ENCODE measurements at places on chromosomes 2 and 18.

GRCh38 chr2:127663566-127664064 is 11.7 kb downstream of the LIMS2 start:
- DNase-seq, result no peak

GRCh38 chr18:79322441-79322840 is 73.3 kb upstream of the NFATC1 start:
- no peak for DNase-seq

- no peak for DNase-seq
Observed at GRCh38 chr2:156592809-156593593, 156.8 kb downstream of the GPD2 start.

- DNase-seq, result no peak
Observed at GRCh38 chr18:36464126-36464651, 166.7 kb downstream of the FHOD3 start.

DNA sequence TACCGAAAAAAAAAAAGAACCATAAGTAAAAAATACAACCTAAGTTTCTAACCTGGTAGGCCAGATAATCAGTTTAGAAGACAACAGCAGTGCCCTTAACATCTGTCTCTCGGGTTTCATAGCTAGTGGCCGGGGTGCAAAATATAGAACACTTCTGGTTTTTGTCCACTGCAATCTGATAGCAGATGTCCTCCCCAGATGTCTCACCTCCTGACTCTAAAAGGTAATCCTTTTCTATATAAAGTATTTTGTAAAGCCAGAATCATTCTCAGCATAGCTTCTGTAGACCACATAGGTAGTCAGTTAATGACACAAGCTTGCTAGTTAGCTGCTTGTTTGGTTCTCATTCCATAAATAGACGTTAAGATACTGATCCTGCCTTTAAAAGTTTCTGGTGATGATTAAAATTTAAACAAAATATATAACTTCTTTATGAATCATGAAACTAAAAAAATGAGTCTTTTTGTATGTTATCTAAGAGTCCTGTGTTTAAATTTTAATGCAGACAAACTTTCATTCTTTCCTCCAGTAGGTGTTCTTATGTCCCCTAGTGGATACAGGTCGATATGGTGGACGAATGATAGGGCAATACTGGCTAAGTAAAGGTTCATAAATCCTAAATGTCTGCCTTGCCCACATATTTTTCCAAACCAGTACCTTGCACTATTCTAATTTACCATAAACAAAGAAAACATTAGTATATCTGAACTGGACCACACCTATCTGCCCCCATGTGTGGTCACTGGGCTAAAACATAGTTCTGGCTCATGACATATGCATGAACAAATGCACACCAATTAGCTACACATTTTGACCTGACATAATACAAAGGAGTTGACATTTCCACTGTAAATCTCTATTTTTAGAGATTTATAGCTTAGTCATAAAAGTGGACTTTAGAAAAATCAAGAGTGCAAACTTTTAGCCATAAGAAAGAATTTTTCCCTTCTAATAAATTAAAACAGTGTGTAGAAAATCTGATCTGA is 171.0 kb downstream of the SRBD1 start:
- DNase-seq, result no peak

DNA sequence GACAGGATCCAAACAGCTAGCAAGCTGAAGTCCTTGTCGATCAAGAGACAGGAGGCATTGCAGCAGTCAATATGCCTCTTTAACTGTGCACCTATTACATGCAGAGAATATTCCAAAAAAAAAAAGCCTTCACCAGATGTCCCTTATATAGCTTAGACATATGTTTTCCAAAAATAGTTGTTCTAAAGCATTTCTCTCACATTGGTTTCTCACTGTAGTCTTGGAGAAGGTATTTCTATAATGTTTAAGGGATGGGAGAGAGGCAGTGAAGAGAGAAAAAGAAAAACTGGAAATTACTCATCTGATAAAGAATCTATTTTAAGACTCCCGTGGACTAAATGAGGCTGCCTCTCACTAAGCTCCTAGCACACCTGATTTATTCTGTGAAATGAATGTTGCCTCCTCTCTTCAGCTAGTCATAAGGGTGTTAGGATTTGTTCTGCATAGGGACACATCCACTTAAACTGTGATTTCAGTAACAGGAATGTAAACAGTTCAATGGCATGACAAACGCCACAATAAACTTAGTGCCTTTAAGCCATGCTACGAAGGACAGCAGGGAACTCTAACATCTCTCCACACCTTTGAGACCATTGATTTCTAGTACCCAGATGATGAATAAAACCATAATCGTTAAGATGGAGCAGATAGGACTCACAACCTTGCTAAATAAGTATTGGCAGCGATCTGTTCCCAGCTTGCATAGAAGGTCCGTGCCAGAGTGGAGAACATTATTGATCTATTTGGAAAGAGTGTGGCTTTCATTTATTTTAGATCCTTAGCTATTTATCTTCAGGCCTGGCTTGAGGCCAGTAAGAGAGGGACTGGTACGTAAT is 98.6 kb upstream of the NCK2 start:
- no peak for DNase-seq

- no peak for DNase-seq
Observed at GRCh38 chr2:221460136-221460535, 112.0 kb downstream of the EPHA4 start.

DNA sequence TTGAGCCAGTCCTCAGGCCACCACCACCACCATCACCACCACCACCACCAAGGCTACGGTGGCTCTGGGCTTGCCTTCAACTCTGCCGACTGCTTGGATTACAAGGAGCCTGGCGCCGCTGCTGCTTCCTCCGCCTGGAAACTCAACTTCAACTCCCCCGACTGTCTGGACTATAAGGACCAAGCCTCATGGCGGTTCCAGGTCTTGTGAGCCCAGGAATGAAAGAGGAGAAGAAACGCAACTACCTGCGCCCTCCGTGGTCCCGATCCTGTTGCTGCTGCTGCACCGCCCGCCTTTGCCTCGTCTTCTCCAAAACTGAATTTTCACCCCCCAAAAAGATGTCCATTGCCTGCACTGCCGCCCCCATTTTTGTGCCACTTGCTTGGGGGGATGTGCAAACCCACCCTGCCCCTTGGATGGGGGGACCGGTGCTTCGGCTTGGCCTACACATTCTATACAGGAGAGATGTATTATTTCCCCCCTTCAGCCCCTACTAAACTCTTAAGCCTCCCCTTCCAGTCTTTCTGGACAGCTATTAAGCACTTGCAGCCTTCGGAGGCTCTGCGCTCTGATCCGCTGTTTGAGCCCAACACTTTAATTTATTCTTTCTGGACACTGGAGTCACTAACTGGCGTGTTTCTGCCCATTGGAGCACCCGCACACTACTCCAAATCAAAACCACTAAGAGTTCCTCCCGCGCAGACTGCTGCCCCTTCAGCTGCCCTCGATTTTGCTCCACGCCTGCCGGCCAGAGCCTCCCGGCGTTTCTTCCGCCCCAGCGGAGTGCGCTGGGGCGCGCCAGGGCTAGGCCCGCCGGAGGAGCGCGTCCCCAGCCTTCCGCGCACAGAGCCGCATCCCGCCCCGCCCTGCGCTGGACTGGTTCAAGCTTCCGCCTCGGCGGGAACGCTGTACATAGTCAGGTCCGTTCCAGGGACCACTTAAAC is 5.7 kb downstream of the OTX1 start:
- DNase-seq, result no peak

- no peak for DNase-seq
Observed at GRCh38 chr2:177164131-177164530, 48.5 kb upstream of the HNRNPA3 start.

DNA sequence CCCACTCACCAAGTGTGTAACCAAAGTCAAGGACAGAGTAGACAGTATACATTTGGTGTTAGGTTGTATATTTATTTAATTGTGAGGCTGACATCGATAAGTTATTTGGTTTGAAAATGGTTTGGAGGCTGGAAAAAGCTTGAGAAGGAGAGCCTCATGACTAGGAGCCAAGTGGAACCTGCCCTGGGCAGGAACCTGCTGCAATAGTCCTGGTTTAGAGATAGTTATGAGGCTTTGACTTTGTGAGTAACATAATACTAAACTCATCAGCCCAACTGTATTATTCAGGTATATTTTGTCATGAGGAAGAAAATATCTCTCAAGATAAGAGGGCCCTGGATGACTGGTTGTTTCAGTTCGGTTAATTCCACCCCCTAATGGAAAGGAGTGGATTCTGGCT is 234.3 kb upstream of the CYRIA start:
- DNase-seq, result no peak

DNA sequence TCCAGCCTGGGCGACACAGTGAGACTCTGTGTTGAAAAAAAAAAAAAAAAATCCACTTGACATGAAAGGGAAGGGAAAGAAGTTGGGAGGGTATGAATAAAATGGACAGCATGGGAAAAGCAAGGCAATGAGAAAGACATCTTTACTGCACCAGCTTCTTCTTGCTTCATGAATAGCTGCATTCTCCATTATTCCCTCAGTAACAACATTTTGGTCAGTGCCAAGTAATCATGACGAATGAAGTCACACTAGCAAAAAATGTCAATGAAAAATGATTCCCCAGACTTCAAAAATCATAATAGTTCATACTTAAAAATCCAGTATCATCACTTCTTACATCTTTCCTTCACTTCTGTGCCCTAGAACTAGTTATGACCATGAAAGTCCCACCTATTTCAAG is 30.4 kb downstream of the ADAM17 start:
- no peak for DNase-seq

DNA sequence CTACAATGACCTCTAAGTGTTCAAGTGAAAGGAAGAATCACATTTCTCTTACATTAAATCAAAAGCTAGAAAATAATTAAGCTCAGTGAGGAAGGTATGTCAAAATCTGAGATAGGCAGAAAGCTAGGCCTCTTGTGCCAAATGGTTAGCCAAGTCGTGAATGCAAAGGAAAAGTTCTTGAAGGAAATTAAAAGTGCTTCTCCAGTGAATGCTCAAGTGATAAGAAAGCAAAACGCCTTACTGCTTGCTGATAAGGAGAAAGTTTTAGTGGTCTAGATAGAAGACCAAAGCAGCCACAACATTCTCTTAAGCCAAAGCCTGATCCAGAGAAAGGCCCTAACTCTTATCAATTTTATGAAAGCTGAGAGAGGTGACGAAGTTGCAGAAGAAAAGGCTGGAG is 932.3 kb upstream of the ACVR2A start:
- DNase-seq, result no peak

DNA sequence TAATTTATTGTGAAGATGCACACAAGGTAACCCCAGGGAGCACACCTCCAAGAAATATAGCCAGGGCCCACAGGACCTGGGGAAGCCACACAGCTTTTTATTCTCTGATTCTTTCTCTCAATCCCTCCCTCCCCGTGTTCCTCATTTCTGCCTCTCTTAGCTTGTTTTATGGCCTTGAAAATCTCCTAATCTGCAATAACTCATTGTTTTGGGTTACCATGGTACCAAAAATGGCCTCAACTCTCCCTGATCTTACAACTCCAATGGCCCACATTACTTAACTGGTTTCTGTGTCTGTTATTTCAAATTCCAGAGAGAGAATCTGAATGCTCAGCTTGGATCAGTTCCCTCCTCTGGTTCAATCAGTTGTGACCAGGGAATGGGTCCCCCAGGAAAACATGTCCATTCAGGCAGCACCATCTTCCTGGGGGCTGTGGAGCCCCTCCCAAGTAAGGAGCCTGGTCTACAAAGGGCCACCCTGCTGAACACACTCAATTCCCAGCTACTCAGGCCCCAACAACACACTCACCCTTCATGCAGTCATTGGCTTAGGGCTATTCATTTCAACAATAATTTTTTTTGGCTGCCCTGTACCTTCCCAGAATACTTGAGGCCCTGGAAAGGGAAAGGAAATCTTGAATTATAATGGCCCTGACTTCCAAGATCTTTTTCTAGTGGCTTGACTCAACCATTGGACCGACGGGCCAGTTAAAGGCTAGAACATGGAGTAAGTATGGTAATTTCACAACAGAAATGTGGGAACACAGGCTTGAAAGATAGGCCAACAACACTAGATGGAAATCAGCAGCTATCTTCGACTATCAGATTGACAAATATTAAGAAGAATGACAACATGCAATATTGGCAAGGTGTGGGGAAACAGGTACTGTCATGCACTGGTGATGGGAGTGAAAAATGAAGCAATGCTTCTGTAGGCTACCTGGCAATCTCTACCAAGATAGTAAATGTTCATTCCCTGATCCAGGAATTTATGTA is 41.6 kb upstream of the ST3GAL5 start:
- no peak for DNase-seq

- no peak for DNase-seq
Observed at GRCh38 chr2:101340141-101340551, 31.6 kb upstream of the RNF149 start.

GRCh38 chr2:151374436-151374835 is 17.0 kb downstream of the TNFAIP6 start:
- DNase-seq, result peak; percentile 65

DNA sequence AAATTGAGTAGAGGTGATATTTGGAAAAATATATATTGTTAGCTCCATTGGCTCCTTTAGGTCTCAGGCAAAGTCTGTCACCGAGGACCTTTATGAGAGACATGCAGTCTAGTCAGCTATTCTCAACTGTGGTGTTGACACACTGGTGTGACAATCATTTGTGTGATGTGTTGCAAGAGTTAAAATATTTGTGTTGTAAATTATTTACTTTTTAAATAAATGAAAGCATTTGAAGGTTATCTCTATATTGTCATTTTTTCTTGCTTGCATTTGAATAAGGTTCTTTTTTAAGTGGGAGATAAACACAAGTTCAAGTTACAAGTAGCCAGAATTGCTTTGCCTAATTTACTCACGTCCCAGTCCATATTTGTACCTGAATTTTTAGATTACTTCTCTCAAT is 4.3 kb downstream of the REL start:
- no peak for DNase-seq

- DNase-seq, result no peak
Observed at GRCh38 chr2:2800697-2801096, 469.6 kb upstream of the MYT1L start.

GRCh38 chr2:200155652-200156051 is 150.8 kb upstream of the SPATS2L start:
- DNase-seq, result no peak

- DNase-seq, result no peak
Observed at GRCh38 chr2:172198908-172199307, 96.2 kb upstream of the DLX2 start.

DNA sequence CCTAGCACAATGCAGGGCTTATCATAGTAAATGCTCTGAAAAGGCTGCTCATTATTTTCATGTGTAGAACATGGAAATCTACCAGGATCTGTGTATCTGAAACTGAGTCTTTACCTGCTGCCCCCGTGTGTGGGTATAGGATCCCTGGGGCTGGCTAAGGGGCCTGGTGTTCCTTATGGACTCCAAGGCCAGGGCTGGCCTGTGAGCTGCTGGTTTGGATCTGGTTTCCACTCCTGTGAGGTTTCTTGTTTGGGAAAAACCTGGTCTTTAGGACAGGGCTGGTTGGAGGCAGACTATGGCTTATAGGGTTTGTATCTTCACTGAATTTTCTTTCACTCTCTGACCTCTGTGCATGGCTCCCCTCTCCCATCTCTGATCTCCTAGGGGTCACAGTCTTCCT is 80.8 kb downstream of the DYSF start:
- DNase-seq, result no peak

DNA sequence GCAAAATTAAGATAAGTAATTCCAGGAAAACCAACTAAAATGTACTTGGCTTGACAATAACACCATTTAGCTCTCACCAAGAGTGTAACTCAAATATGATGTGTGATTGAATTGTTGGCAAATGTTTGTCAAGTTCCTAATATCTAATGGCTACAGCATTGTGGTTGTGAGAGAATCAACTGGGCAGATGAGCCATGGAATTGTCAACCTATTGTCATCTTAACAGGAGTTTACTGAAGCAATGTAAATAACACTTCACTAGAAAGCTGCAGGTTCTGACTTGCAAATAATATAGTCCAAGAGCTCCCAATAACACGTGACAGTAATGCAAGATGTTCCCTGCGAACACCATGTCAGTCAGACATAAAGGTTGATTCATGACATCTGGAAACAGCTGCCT is 495.2 kb upstream of the MEIS1 start:
- no peak for DNase-seq

GRCh38 chr2:181528441-181528840 is 71.3 kb downstream of the ITGA4 start:
- DNase-seq, result no peak

Data from skeletal muscle cell (primary cell).